AG10803 (cell line): ENCODE measurements at places on chromosomes 5 and 9.

DNA sequence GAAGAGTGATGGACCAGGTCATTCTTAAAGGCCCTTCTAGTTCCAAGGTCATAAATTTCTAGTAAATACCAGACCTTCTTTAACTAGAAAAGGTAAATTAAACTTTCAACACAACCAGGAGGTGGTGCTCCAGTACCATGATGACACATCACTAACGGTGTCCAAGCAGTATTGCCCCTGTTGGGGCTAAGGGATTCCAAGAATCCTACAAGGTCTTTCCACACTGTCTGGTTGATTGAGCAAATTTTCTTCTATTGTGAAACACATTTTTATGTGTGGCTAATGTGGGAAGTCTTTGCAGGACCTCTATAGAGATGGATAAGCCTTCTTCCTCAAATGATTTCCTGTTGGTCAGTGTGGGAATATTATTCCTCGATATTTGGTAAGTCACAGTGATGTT, 459.6 kb upstream of the PAPPA start:
- DNase-seq = peak; percentile 98

- peak; percentile 9 for DNase-seq
Observed at GRCh38 chr5:130528474-130528873, 624.2 kb downstream of the CHSY3 start.

DNA sequence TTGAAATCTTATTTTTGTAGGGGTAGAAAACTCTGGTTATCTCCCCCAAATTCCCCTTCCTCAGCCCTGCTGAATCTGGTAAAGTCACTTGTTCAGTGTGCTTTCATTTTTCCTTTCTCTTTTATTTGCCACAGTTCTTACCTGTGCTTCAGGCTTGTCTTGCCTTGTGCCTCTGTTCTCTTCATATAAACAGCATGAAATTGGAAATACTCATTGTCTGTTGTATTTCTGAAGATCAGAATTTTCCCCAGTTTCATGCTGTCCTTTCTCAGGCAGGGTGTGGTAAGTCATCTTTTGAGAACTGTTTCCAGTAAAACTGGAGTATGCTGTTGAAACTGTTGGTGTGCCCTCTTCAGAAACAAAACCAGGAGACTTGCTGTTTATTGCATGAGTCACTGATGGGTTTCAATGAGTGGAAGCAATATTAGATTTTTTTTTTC, 7.0 kb downstream of the PAM start:
- peak; percentile 74 for DNase-seq

DNA sequence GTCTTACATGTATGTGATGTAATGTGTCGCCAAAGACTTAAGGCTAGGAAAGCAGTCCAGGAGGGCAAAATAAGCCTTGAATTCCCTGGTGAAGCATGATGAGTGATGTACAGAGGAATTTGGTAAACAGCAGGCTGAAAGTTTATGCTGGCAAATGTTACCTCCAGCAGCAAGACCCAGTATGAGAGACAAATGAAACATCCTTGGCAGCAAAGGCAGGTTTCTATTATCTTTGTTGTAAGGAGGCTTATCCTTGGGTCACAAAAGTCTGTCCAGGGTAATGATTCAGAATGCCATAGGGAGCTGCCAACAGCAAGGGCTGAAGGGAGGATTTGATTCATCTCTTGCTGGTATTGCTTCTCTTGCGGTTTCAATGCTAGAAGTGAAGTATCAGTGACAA, 75.9 kb upstream of the HTR4 start:
- DNase-seq = peak; percentile 53

- no peak for DNase-seq
Observed at GRCh38 chr5:33927685-33928084, 8.5 kb upstream of the RXFP3 start.

DNA sequence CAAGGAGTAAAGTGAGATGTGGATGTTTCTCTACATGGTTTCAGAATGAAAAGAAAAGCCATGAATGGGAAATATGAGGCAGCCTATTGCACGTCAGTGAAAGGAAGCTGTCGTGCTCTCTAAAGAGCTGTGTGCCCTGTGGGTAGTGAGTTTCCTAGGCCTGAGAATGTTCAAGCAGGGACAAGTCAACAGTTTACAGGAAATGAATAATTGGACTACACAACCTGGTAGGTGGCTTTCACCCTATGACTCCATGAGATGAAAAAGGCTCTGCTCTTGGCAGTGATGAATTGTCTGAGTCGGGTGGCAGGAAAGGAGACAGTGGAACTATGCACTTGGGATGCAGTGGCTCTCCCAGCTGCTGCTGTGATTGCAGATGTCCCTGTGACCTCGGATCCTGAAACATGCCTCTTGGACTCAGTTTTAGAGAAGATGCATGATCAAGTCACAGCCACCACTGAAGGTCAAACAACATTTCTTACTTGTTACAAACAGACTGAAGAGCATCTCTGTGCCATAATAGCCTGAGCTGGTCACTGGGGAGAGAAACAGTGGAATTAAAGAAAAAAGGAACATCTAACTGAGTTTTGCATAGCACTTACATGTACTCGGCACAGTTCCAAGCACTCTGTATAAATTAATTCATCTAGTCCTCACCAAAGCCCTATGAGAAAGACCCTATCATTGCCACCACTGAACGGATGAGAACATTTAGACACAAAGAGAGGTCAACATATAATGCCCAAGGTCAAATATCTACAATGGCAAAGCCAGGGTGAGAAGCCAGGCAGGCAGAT, 293.7 kb downstream of the SPOCK1 start:
- no peak for DNase-seq

- peak; percentile 67 for DNase-seq
Observed at GRCh38 chr5:147479444-147479843, 30.4 kb downstream of the DPYSL3 start.

DNA sequence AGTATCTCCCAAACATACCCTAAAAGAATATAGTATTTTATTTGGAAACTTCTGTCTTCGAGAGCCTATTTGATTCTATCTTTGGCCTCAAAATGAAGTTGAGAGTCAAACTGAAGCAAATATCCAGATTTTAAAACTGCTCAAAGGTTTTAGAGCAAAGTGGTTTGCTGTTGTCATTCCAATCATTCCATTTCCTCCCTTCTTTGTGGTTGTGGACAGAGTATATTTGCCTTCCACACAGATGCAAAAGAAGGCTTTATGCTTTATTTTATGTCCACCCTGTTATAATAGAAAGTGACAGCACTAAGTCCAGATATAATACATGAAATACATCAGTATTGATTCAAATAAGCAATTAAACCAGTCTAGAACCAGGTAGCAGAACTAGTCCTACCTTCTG, 12.4 kb downstream of the GZMK start:
- DNase-seq = peak; percentile 72
